Omental fat pad (tissue), 4 donors: ENCODE measurements at places on chromosomes 5 and 9. TPM values are rescaled to one million over a fixed set of nuclear protein-coding genes. Genes with fewer than 3 reads are reported as not detected.

The ITGA2 gene
- 1.5 TPM for total RNA-seq

The RASGRF2 gene
- 13.0 TPM for total RNA-seq

GRCh38 chr9:99593610-99594009 is 228.1 kb upstream of the NR4A3 start:
- DNase-seq = no peak

GRCh38 chr5:141633871-141634561 is 2.6 kb downstream of the HDAC3 start:
- DNase-seq = no peak

DNA sequence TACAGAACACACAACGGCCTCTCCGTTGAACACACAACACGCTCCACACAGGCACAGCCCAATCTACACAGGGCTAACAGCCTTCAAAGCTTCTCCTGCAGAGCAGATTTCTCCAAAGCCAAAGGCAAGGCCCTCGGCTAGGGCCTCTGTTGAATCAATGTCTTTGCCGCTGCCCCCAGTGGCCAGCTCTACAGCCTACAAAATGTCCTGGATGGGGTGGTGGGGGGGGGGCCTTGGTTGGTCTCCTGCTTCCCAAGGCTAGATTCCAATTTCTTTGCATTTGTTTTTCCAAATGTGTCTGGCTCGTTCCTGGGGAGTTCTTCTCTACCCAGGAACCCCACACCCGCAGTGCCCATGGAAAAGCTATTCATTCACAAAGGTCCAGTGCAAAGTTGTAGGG is 167.2 kb downstream of the PAX5 start:
- no peak for DNase-seq

The ENTREP1 gene
- 8.0 TPM for total RNA-seq

The MGAT1 gene
- total RNA-seq = 376 TPM

DNA sequence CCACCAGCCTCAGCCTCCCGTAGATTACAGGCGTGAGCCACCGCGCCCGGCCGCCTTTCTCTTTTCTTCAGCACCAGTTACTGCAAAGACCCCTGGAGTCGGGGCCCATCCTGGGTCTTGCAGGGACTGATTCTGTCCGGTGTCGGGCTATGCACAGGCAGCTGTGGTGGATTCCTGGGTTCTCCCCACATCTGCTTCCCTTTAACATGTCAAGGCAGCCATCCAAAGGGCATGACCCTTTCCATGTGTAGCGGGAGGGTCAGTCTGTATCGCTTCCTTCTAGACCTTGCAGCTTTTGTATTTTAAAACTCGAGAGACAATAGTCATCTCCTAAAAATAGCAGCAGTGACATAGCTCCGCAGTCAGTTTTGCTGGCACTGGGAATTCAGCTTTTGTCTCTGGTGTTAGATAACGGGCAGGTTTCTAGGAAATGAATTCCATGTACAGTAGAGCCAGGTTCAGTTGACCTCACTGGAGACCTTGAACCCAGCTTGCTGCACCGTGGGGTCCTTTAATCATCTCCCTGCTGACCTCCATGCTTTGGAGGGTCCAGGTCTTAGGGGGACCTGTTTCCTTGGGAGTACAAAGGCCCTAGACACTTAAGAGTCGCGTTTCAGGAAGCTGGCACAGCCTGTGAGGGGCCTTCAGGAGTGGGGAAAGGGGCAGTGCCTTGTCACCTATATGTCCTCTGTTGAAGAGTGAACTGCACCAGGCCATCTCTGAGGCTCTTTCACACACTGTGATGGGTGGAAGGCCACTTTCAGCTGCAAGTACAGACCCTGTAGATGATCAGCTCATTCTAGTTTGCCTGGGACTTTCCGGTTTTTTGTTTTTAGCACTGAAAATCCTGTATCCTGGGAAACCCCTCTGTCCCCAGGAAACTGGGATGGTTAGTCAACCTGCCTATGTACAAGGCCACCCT is 13.8 kb downstream of the ANKRD33B start:
- no peak for DNase-seq

DNA sequence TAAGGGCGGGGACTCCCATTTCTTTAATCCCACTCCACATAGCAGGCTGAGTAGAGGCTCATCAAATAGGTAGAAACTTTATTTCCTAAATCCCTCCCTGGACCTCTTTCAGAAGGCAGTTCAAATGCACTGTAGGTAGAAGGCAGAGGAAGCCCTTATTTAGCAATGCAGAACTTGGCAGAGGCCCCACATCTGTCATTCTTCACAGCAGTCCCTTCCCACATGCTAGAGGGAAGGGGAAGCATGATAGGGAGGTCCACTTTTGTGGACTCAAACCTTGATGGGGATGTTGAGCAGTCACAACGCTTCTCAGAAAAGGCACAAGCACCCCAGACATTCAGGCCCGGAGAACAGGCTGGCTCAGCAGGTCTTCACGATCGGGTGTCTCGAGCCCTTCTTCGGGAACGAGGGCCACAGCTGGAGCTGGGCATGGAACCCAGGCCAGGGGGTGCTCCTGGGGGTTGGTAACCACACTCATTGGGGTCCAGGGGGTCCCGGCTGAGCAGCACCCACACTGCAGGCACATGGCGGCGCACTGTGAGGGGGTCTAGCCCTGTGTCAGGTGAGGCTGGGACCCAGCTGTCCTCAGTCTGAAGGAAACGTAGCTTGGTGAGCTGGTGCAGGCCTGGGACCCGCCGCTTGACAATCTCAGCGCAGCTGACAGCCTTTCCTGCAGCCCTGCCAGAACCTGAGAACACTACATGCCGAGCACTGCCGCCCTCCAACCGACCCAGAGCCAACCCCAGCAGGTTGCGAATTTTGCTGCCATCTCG is 1.3 kb downstream of the RPP25L start:
- DNase-seq = no peak

DNA sequence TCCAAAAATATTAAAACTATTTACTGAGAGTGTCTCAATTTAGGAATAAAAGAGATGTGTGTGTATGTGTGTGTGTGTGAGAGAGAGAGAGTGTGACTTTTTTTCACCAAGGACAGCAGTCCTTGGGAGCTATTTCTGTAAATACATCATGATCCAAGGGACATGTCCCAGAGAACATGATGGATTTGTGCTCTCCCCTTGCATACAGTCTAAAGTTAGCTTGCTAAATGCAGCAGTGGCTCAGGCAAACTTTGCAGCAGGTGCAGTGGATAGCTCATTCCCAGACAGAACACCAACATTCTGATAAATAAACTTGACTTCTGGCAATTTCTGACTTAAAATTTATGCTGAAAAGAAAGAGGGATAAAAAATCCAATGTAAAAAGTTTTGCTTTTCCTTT is 55.4 kb upstream of the SGCD start:
- no peak for DNase-seq

The NUTM2G gene
- not detected for total RNA-seq

DNA sequence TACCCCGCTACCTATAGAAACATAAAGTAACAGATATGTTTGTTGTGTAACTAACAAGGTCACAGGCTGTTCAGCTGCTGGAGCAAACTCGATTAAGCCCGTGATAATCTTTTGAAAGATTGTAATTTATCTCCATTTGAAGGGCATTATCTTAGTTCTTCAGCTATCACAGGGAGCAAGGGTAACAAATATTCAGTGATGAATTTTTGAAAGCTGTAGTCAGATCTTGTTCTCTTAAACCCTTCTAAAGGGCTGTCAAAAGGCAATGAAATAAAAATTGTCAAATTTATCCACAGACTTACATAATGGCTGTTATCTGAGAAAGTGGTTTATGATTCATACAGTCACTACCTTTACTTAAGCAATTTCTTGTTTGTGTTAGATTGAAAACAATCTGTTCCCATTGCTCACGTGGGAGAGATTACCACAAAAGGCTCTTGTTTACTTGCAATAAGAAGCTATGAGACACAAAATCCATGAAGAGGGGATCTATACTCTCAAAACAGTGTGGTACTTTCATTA is 78.3 kb upstream of the ZNF608 start:
- DNase-seq = no peak

GRCh38 chr5:28104080-28104479 is 1065.7 kb upstream of the CDH9 start:
- no peak for DNase-seq

DNA sequence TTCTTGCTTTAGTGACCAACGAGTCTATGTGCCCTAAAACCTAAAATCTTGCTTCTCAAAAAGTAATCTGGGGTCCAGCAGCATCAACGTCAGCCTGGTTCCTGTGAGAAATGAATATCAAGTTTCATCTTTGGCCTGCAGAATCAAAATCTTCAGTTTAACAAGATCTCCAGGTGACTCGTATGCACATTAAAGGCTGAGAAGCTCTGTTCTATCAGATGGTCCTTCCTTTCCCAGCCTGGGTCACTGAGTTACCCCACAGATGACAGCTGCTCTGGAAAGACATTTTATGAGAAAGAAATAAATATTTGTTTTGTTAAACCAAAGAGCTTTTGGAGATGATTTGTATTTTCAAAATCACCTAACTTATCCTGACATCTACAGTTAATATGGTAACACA is 75.8 kb downstream of the ADAMTSL1 start:
- DNase-seq = no peak

The ENTR1 gene
- 26.5 TPM for total RNA-seq

The PRUNE2 gene
- 10.9 TPM for total RNA-seq

- DNase-seq = no peak
Observed at GRCh38 chr5:108141676-108142075, 240.2 kb downstream of the FBXL17 start.

DNA sequence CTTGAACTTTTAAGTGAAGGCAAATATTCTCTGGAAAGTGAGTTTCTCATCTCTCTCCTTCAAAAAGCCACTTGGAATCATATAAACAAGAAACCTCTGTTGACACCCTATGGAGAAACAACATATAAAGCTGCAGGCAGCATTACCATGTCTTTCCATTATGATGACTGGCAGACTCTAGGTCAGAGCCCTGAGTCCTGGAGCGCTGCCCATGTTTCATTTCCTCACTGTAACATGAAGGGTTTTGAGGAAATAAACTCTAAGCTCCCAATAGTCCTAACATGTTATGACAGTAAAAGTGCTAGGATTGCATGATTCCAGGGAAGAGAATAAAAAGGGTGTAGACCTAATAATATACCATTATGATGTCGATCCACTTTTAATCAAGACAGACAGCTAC is 220.6 kb downstream of the CTNND2 start:
- no peak for DNase-seq

The C5orf58 gene
- total RNA-seq = not detected

The CDK7 gene
- 12.1 TPM for total RNA-seq

The ADAMTS16 gene
- total RNA-seq = 0.96 TPM

DNA sequence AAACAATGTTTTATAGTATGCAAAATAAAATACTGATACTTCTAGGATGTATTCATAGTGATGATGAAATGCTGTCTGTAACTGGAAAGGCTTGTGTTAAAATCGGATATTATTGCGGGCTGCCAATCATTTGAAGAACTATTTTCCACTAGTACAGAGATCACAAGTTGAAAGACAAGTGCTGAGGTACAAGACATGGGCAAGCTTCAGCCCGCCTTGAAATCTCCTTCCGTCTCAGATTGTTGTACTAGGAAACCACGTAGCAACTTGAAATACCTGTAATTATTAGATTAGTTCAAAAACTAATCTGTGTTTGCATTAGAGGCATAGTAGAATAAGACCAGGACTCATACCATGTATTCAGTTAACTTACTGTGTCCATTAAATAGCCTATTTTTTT is 218.2 kb downstream of the ARHGEF28 start:
- DNase-seq = no peak

DNA sequence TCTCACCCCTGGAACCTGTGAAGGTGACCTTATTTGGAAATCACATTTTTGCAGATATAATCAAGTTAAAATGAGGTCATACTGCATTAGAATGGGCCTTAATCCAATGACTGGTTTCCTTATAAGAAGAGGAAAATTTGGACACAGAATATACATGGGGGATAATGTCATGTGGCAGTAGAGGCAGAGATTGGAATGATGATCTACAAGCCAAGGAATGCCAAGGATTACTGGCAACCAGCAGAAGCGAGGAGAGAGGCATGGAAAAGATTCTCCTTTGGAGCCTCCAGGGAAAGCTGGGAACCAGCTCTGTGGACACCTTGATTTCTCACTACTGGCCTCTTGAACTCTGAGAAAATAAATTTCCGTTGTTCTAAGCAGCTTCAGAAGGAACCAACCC is 20.2 kb upstream of the CEP78 start:
- no peak for DNase-seq

- no peak for DNase-seq
Observed at GRCh38 chr9:122001491-122002201, 91.5 kb downstream of the TTLL11 start.

GRCh38 chr9:76586390-76587314 is 127.7 kb downstream of the GCNT1 start:
- no peak for DNase-seq

GRCh38 chr9:131672451-131672850 is 67.4 kb downstream of the RAPGEF1 start:
- DNase-seq = no peak

DNA sequence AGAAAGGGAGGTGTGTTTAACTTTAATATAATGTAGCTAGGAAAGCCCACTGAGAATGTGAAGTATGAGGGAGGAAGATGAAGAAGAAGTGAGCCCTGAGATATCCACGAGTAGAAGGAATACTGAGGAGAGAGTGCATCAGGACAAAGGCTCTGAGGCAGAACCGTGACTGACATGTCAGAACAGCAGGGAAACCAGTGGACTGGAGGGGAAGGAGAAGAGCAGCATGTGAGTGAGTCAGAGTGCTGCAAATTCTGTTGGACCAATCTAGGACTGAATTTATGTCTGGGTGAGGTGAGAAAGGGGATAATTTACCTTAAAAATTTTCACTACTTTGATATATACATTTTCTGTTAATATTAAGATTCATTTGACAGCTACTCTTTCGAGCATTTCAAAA is 110.3 kb downstream of the ST8SIA4 start:
- no peak for DNase-seq

The ANKH gene
- total RNA-seq = 37.4 TPM

The ASPN gene
- 17.7 TPM for total RNA-seq

DNA sequence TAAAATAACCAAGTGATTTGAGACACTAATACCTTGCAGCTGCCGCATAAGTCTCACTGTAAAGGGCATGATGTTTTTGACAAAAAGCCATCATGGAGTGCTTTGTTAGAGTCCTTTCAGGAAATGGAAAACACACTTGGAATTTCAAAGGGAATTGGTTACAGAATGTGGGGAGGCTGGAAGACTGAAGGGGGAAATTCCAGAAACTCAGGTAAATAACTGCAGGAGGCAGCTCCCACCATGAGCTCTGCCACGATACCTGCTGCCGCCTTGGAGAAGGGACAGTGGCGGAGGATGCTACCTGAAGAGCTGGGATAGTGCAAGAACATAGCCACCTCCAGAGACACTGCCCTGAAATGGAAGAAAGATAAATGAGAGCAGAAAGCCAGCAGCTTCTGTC is 66.9 kb downstream of the PRKACG start:
- DNase-seq = no peak

DNA sequence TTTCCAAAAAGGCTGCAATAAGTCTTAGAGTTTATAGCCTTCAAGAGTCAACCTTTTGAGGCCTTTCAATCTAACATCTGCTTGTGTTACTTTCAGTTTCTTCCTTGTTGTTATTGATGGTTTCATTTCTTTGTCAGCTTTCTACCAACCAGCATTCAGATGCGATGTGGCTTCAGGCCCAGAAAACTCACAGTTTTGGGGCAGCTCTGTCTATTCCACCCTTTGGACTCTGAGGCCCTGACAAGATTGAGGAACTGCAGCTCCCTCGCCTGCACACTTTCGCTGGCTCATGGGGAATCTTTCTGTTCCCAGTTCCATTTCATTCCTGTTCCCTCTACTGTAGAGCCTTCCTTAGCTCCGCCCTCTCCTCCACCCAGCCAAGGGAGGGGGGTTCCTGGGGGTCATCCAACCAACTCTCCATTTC is 13.3 kb upstream of the WHRN start:
- DNase-seq = no peak
